ENCODE measurements at places on chromosomes 2 and 18.
A peak's percentile ranks its signal among the peaks of the same experiment; 100 is the strongest.

DNA sequence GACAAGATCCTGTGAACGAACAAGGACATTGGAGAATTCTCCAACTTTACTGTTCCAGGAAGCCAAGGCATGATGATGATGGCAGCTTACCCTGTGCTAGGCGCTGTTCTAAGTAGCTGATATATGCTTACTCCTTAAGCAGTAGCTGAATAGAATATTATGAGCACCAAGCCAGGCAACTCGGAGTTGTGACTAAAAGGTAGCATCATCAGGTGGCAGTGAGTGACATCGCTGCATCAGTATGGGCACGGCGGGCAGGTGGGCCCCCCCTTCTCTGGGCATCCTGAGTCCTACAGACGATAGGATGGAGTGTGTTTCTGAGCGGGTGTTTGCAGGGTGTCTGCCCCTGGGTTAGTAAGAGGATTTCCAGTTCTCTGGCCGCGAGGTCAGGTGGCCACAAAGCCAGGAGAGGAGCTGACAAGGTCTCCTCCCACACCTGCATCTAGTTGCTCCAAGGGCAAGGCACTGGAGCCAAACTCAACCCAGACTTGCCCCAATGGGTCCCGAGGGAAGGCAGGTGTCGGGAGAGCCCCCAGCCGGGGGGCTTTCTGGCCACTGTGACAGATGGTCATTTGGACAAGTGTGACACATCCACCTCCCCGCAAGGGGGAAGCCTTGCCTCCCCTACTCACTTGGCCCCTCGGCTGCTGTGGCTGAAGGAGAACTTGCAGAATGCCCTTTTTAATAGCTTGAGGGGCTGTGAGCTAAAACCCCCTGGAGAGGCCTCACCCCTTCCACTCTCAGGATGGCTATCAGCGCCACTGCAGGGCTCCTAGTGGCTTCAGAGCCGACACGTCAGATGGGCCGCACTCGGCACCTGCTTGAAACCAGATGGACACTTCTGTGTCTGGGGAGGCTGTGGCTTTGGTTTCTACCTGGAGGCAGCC lies 55.5 kb downstream of the CRACDL start:
- no peak for DNase-seq

GRCh38 chr2:25266399-25266798 lies 75.3 kb downstream of the DNMT3A start:
- no peak for DNase-seq

GRCh38 chr2:21369787-21370186 lies 246.0 kb downstream of the TDRD15 start:
- no peak for DNase-seq

GRCh38 chr2:1563084-1563857 lies 150.0 kb downstream of the TPO start:
- DNase-seq, result no peak

GRCh38 chr2:202327858-202328257 lies 48.3 kb upstream of the BMPR2 start:
- DNase-seq, result no peak

- no peak for DNase-seq
Observed at GRCh38 chr2:44155666-44156446, 12.8 kb upstream of the PPM1B start.

- DNase-seq, result no peak
Observed at GRCh38 chr2:228268301-228268700, 86.8 kb upstream of the SPHKAP start.

DNA sequence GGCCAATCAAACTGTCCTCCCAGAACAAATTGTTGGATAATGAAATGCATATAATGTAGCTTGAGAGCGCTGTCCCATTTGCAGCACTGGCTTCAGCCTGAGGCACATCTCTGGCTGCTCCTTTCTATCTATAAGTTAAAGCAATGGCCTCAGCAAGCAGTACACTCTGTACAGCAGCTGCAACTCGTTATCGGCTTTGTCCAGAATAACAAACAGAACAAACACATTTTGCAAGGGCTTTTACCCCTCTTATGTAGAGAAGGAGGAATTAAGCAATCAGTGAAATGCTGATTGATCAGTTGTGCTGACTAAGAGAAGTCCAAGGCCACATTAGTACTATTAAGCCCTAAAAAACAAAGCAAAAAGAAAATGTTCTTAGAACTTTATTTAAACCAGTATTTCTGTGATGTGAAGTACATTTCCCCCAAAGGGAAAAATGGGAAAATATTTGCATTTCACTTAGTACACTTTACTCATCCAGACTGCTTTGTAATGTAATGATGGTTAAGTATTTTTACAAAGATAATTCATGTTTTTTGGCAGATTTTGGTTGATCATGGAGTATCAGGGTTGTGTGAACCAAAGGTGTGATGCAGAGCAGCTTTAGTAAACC lies 15.0 kb upstream of the CPS1 start:
- no peak for DNase-seq

GRCh38 chr18:69974365-69974764 lies 26.7 kb upstream of the CD226 start:
- DNase-seq, result no peak

DNA sequence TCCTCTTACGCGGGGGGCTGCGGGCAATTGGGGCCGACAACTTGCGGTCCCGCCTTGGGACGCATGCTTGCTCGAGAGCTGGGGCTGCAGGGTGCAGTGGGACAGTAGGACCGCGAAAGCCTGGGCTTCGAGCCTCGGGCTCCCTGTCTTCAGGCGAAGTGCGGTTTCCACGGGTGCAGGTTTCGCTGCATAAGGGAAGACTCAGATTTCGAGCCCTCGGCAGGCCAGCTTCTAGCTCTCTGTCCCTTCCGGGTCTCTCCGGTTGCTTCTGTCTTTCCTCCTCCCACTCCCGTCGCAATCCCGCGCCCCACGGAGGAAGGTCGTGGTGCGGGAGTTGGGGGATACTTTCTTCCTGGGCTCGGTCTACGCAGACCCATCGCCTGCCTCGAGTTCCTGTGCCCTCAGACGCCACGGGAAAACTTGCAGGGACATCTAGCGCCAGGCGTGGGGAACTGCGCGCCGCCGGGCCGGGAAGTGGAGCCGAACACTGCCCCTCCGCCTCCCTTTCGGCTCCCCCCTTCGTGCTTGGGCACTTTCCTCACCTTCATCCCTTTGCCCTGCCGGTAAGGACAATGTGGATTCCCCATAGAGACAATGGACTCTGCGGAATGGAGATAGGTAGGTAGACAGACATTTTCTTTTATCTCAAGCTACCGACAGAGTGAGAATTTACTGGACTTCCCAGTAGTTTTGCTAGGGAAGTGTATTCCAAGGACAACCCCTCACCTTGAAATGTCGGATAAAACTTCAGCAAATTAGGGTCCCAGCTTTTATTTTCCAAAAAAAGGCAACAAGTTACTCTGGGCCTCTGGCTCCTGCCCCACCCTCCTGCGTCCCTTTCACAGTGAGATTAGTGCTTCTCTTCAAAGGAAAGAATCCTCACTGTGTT lies 4.2 kb upstream of the HOXD13 start:
- DNase-seq, result no peak

DNA sequence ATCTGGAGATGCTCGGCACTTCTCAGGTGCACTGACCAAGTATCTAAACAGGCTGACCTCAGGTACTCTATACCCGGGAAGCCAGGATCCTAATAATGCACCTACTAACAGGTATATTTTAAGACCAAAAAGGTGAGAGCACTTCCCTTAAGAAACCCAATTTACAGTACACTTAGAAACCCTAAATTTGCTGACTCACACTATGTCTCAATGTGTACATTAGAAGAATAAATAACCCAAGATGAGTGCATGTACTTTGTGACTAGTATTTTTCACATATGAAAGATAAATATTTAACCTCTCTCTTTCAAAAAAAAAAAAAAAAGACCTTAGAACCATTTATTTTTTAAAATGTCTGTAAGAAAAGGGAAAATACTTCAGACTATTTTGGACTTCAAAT lies 118.8 kb downstream of the ZNF516 start:
- DNase-seq, result no peak

GRCh38 chr2:119179991-119180390 lies 21.4 kb upstream of the C1QL2 start:
- DNase-seq, result no peak

- no peak for DNase-seq
Observed at GRCh38 chr18:3481696-3482210, 31.8 kb downstream of the TGIF1 start.

GRCh38 chr2:54524226-54524991 lies 68.3 kb downstream of the SPTBN1 start:
- peak; percentile 77 for DNase-seq

GRCh38 chr18:57258131-57258777 lies 94.1 kb upstream of the ST8SIA3 start:
- no peak for DNase-seq

- no peak for DNase-seq
Observed at GRCh38 chr2:104408266-104408665, 445.6 kb upstream of the POU3F3 start.

DNA sequence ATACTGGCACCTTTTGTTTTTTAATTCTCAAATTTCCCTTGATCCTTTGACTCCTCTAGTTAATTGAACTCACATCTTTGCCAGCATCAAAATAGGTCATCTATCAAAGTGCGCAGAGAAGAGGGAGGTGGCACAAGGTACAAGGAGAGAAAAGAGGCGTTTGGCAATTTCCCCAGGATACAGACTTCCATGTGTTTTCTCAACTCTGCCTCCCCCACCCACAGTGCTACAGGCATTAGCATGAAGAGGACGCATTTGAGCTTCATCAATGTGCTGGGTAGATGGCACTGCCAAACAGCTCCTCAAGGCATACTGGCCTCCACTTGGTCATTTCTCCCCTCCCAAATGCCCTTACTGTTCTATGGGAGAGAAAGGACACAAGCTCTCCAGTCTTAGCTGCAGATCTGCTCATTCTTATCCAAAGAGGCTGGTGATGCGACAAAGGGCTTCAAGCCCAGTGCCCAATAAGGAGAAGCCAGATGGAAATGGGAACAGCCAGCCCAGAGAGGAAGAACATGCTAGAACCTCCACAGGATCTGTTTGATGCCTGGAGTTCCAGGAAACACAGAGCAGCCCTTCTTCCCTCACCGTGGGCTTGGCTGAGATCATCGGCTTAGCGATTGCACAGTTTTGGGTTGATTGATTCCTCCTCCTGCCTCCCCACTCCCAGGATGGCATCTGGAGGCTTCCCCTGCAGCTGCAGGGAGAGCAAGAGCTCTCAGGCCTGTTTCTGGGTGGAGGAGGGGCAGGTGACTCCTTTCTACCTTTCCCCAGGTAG lies 144.7 kb upstream of the SMAD2 start:
- no peak for DNase-seq

DNA sequence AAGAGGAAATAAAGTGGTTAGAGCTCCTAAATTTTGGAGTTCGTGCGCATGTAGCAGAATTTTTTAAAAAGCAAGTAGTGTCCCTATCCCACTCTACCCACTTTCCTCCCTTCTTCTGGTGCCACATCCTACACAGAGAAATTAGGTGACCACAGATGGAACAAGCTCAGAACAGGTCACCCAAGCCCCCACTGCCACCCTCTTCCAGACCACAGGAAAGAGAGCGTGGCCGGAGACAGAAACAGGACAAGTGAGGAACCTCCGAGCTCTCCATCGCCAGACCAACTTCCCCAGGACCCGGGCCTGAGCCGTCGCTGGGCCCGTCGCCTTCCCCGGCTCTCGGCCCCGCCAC lies 433 bp downstream of the NPC1 start:
- DNase-seq, result no peak

GRCh38 chr2:155266583-155266982 lies 568.1 kb downstream of the KCNJ3 start:
- DNase-seq, result no peak

DNA sequence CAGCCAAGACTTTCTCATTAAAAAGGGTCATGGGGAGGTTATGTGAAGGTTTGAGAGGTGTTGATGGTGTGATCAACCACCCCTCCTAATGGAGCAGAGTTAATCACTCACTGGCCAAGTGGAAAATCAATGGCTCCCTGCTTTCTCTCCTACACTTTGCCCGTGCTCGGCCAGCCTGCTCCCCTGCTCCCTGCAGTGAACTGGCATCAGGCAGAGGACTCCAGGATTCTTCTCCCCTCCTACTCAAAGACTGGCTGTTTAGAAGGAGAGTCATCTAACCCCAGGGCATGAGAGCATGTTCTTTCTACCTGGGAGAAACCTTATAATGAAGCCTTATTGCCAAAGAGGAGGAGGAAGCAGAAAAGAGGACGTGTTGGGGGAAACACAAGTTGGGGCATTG lies 74.9 kb downstream of the SGPP2 start:
- DNase-seq, result no peak

- DNase-seq, result no peak
Observed at GRCh38 chr18:49059028-49059834, 108.5 kb upstream of the SMAD7 start.

- no peak for DNase-seq
Observed at GRCh38 chr2:128012698-128013097, 15.2 kb downstream of the SAP130 start.

DNA sequence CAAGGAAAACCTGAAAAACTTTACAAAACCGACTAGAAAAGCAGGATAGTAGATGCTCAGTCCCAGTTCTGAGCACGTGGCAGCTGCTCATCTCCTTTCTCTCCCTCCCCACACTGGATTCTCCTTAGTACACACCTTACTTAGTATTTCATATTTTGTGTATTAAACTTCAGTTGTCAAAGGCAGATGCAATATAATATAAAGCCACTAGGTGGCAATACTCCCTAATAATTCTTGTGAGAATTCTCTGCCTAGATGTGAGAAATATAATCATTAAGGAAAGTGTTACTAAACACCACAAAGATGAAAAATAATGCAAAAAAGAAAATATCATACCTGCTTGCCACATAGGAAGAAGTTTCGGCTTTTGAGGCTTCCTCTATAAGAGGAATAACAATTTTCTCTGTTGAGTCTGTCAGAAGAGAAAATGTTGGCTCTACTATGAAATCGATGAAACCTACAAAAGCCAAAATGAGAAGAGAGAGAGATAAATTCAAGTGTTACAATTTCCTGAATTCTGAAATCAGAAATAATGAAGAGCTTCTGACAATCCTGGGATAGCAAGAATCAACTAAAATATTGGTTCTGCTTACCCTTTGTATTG lies 200.6 kb downstream of the PPP1R1C start:
- peak; percentile 46 for DNase-seq

DNA sequence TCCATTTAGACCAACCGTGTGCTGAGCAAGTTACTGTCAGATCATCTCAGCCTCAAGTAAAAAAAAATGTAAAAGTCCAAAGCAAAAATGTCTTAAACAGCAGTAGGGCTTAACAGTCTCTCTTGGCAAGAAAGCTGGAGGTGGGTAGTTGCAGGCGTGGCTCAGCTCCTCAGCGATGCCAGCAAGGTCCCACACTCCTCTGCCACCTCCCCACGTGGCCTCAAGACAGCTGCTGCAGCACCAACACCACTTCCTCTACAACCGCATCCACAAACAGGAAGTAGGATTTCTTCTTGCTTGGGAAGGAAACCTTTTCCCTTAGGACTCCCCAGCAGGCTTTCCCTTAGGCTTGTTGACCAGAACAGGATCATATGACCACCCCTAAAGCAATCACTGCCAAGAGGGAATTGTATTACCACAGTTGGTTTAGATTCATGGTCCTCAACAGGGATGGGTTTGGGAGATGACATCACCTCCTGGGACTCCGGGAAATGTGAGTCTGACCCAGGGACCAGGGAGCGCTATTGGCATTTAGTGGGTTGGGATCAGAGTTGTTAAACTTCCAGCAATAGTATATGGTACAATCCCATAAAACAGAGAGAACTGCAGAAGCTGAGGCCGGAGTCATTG lies 97.1 kb downstream of the MAPK4 start:
- DNase-seq, result no peak
